ENCODE measurements at places on chromosomes 12 and 14.

DNA sequence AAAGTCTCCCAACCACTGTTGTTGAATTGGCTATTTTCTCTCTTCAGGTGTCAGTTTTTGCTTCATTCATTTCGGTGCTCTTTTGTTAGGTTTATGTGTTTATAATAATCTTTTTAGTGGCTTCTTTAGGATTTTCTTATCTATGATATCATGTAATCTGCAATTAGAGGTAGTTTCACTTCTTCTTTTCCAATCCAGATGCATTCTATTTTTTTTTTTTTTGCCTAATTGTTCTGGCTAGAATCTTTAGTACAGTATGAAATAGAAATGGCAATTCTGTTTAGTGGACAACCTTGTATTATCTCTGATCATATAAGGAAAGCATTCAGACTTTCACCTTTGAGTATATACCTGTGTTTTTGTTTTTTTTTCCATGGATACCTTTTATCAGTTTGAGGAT is 17.4 kb downstream of the CNOT2 start:
- DNase-seq, result no peak

DNA sequence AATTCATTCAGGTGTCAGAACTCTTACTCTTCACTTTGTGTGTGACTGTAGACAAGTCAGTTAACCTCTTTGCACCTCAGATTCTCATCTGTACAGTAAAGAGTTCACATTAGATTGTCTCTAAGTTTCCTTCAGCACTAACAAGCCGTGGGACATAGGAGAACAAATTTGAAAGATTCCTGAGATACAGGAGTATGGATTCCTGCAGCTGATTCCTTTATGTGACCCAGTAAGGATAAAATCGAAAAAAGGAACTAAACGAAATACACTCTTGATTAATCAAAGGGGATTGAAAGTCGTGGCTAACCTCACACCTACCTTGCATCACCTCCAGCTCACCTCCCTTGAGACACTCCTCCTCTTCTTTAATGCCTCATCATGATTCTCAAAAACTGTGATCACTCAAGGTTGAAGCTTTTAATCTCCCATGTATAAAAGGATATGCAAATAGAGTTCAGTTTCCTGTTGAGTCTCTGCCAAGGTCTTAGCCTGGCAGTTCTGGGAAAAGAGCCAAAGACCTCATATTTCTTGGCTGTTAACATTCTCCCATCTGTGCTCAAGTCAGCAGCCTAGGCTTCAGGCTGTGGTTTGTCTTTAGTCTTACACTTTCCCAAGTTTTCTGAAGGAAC is 156.6 kb downstream of the DAD1 start:
- peak; percentile 95 for DNase-seq

- peak; percentile 76 for DNase-seq
Measured at GRCh38 chr12:54142114-54142475, 46.7 kb downstream of the SMUG1 start.

DNA sequence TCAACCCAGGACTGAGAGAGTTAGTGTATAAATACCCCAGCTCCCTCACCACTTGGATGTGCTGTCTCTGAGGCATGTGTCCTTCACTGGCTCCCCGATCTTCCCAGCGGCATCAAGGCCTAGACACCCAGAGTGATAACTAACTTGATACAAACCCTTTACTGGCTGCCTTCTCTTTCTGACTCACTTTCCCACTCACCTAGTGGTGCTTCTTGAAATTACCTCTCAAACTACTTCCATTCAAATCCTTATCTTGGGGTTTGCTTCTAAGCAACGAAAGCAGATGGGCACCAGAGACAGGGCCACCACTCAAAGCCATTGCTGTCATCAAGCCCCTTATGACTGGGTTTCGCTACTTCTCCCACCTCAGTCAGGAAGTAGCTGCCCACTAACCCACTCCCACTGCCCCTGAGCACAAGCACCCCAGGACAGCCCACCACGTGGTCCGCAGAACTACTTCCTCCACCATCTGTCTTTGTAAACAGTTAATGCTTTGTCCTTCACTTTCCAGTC is 17.2 kb downstream of the ZFP36L1 start:
- DNase-seq, result no peak

DNA sequence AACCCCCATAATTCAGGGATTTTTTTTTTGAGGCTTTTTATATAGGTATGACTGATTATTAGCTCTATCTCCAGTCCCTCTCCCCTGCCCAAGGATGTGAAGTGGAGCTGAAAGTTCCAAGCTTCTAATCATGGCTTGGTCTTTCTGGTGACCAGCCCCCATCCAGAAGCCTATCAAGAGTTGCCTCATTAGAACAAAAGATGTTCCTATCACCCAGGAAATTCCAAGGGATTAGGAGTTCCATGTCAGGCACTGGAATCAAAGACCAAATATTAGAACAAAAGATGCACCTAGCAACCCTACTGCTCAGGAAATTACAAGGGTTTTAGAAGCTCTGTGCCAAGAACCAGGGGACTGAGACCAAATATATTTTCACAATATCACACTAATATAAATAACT is 29.9 kb downstream of the LRP6 start:
- DNase-seq, result no peak

- DNase-seq, result no peak
Measured at GRCh38 chr14:64195199-64195598, 99.0 kb downstream of the ESR2 start.

DNA sequence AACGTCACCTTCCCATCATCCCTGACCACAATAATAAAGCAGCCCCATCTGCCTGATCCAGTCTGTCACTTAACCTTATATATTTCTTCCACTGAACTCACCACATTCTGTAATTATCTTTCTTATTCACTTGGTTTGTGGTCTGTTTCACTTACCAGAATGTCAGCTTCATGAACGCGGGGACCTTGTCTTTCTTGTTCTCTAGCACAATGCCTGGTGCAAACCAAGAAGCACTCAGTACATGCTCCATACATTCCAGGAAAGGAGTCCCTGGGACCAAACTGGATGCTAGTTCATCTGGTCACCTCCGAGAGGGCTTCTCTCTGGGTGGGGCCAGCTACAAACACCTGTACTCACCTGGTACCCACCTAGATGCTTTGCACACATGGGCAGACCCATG is 17.4 kb upstream of the ANKRD33 start:
- peak; percentile 16 for DNase-seq

DNA sequence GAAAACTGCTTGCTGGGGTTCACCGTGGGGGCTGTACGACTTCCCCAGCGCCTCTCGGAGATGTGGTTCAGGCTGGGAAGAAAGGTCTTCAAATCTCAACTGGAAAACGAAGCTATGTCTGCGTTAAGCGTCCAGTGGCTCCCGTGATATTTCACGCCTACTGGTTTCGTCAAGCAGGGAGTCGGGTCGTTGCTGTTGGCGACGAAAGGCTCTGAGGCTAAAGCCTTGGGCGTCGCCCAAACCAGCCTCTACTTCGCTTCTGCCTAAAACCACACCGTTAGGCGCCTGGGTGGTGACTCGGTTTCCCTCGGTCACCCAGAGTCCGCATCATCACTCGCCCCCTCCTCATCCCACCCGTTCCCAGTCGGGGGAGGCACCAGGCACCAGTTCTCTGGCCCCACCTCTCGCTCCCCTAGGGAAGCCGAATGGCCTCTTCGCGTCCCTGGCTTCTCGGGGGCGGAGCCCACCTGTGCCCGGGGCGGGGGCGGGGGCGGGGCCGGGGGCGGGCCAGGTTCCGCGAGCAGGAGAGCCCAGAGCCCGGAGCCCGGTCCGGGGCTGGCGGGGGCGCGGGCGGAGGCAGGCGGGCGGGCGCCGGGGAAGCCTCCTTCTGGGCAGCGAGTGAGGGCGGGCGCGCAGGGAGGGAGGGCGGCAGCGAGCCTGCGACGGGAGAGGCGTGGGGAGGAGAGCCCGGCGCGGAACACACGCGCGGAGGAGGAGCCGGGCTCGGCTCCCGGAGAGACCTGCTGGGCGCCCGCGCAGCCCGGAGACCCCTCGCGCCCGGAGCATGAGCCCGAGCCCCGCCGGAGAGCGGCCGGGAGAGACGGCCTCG is at the start of gene B4GALNT3:
Gene B4GALNT3, plus strand, starts transcription at position 510 of the 829 bp plus-strand sequence. CDS start 438 bp downstream, outside the sequence.
- DNase-seq, result no peak

GRCh38 chr12:27672051-27672450 is 24.2 kb upstream of the REP15 start:
- DNase-seq, result no peak

GRCh38 chr12:14167005-14167628 is 185.7 kb upstream of the GRIN2B start:
- DNase-seq, result peak; percentile 40

GRCh38 chr12:52202361-52203078 is 10.7 kb upstream of the KRT80 start:
- peak; percentile 54 for DNase-seq

DNA sequence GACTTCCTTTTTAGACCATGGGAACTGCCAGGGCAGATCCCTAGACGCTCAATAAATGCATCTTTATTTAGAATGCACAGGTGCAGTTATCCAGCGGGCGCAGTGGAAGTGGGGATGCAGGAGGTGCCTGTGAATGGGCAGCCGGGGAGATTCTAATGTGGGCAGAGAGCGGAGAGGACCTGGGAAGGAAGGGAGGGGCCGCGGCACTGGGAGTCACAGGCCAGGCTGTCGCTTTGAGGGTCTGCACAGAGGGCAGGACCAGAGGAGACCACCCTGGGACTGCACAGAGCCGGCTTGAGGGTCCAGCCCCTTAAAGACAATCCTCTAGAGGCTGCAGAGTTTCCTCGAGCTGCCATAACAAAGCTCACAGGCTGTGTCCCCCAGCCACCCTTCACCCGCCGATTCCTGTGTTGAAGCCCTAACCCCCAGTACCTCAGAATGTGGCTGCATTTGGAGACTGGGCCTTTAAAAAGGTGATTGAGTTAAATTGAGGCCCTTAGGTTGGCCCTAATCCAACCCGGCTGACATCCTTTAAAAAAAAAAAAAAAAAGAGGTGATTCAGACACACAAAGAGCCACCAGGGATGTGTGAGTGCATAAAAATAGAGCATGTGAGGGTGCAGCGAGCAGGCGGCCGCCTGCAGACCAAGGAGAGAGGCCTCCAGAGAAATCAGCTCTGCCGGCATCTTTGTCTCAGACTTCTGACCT is 44.4 kb upstream of the PPP2R5C start:
- no peak for DNase-seq

DNA sequence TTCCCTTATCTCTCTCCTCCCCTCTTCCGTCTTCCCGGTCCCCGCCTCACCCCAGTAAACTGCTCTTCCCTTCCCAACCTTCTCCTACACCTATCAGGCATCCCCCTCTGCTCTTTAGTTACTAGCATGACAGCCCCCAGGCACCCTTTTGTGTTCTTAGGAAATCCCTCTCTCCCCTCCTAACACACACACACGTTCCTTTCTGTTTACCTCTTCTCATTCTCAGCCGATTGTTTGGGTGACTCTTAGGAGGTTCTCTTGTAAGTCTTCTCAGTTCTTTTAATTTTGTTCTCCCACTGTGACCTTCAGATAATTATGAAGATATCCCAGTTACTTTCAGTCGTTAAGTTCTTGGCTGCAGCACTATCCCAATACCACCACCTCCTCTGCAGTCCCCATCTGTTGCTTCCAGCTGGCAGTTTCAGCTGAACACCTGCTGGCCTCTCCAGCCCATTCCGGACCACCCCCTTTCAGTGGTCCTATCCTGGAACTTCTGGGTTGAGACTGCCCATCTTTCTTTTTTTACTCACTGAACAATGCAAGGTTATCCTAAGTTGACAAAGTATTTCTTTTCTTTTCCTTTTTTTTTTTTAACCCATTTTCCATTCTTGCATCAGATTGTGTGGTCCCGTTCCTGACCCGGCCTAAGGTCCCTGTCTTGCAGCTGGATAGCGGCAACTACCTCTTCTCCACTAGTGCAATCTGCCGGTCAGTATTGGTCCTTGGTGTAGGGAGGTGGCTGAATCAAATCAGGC is 711 bp downstream of the MARS1 start:
- DNase-seq, result no peak

- DNase-seq, result no peak
Measured at GRCh38 chr14:97878206-97878605, 1081.0 kb downstream of the VRK1 start.
